CD8-positive, alpha-beta T cell (primary cell): ENCODE measurements at places on chromosomes 5 and 9.
A peak's percentile ranks its signal among the peaks of the same experiment; 100 is the strongest.

DNA sequence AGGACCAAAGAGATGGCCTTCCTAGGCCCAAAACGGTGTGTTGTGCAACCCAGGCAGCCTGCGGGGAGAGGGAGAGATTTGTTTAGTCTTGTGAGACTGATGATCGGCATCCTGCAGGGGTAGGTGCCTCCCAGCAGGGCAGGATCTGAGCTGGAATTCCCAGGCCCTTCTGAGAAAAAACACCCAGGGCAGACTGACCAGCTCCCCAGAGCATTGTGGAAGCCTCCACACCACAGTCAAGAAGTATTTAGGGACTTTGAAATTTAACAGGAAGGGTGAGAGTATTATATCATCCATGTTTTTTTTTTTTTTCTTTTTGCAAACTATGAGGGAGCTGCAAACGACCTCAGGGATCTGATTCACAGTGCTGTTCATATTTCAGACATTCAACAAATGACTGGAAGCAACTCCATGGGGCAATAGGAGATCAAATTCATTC is 104.5 kb upstream of the LHFPL2 start:
- no peak for DNase-seq

GRCh38 chr5:79025054-79025472 is 40.0 kb upstream of the ARSB start:
- peak; percentile 65 for DNase-seq

DNA sequence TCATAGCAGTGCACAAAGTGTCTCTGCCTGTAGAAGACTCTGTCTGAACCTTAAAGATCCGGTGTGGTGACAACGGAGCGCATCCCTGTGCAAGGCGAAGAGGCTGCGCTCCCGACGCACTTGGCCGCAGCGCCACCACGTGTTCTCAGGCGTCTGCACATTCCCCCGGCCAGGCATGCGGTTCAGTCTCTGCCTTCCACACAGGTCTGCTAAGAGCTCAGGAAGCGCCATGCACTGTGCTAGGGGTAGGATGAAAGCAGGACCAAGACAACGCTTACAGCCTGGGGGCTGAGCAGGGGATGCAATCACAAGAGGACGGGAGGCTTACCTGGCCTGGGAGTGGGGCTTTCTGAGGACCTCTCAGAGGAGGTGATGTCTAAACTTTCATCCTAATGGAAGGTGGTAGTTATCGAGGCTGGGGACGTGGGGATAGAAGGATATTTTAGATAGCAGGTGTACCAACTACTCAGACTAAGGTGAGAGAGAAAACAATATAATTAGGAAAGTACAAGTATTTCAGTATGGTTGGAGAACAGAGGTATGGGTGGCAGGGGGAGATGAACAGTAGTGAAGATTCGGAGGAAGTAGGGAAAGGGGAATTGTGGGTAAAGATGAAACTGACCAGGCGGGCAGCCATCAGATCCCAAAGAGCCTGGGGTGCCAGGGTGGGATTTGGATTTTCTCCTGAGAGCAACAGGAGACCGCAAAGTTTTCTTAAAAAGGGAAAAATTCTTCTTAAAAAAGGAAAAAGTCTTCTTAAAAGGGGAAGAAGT is 13.3 kb downstream of the CAPSL start:
- peak; percentile 86 for DNase-seq

GRCh38 chr5:139090581-139090980 is 107.6 kb downstream of the SIL1 start:
- DNase-seq, result no peak

DNA sequence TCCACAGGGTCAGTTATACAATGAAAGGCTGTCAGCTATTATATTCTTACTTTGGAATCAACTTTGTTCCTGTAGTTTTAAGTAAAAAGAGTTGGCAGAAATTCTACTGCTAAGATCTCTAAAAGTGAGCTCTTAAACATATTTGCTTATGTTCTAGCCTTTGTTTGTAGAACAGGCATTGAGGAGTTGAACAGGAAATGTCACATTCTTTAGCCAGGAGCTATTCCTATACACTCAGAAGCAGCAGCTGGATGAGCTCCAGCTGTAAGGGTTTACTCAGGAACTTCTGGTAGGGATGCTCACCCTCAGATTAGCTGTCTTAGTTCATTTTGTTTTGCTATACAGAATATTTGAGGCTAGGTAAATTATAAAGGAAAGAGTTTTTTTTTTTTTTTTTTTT is 22.4 kb upstream of the SPINK14 start:
- DNase-seq, result no peak
